ENCODE measurements at places on chromosomes 1 and 21.

GRCh38 chr1:198948895-198949659 lies 310.2 kb downstream of the PTPRC start:
- DNase-seq, result no peak

DNA sequence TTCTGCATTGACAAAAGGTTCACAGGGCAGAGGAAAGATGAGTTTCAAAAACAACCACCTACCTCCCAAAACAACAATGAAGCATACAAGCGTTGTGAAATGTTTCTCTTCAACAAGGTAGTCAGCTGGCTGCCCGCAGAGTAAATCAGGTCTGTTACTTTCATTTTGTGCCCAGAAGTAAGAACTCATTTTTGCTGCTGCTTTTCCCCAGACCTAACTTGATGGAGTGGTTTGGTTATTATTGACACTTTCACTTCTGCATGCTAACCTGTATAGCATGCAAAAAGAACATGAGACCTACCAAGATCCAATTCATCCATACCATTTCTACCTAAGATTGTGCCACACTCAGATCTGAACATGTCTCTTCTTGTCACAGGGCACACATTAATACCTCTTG lies 1.3 kb downstream of the SLC9C2 start:
- DNase-seq, result no peak

GRCh38 chr1:52663716-52664115 lies 30.7 kb downstream of the SHISAL2A start:
- no peak for DNase-seq

- DNase-seq, result no peak
Observed at GRCh38 chr1:228727681-228728171, 7.6 kb upstream of the RHOU start.

Measured in BE2C (cell line).